ENCODE measurements at places on chromosomes 7 and 10.

- no peak for DNase-seq
Measured at GRCh38 chr7:90551036-90551435, 45.1 kb upstream of the CDK14 start.

- no peak for DNase-seq
Measured at GRCh38 chr10:100544950-100545349, 9.2 kb downstream of the HIF1AN start.

DNA sequence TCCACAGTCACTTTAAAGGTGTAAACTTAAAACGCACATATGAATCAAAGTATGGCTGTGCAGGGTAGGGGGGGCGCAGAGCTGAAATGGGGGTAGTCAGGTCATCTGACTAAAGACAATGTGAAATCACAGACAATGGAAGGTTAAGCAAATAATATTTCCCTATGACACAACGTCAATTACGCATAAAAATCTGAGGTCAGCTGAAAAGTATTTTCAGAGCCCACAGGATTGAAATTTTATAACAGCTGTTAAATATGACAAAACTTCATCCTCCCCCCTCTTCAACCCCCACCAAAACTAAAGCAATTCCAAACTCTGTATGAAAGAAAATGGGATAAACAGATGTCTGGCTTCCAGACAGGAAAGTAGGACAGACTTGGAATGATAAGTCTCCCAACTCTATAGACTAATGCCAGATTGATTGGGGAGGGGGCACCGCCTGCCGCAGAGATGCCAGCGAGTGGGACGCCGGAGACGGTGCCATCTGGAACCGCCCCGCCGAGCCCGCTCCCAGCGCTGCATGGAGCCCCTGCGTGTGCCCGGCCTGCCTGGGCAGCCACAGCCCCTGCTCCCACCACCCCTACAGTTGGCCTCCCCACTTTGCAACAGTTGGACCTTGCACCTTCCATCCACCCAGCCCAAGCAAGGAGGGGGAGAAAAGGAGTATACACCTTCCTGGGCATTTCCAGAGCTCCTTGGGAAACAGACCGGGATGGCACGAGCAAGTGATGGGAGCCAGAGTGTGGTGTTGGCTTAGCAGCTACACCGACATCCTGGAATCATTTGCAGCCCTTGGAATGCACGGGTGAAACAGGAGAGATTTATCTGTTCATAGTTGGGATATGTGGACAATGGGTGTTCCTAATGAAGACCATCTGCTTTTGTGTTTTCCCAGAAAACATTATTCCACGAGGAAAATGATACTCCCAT, 10.7 kb downstream of the EBF3 start:
- DNase-seq: no peak

GRCh38 chr7:17021205-17021604, 139.4 kb upstream of the AGR3 start:
- DNase-seq: no peak

DNA sequence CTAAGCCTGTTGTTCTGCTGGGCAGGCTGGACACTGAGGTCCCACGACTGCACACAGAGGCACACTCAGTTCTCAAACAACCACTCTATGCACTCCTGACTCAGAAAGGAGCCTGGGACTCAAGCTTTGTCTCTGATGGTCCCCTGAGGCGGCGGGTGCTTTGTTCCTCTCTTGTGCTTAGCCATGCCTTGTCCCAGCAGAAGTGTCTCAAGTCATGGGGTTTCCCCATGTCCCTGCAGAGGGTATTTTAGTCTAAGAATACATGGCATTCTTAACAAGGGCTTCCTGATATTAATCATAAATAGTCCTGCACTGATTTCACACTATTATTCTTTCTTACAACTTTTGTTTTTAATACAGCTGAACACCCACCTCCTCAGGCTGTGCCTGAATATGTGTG, 72.5 kb downstream of the CXCL12 start:
- DNase-seq: no peak

DNA sequence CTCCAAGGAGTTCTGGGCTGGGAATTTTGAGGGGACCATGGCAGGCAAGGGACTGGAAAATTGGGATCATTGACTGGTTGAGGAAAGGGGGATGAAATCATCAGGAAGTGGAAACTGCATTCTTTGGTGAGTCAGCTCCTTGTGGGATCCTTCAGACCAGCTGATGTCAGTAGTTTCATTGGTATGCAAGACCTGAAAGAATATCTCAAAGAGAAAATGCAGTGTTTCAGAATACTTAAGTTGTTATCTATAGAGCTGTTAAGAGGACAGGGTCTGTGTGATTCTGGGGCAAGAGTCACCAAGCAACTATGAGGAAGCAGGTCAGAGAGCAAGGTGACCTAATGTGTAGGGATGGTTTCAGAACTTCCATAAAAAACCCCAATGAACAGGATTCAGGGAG, 595.9 kb upstream of the AUTS2 start:
- no peak for DNase-seq

DNA sequence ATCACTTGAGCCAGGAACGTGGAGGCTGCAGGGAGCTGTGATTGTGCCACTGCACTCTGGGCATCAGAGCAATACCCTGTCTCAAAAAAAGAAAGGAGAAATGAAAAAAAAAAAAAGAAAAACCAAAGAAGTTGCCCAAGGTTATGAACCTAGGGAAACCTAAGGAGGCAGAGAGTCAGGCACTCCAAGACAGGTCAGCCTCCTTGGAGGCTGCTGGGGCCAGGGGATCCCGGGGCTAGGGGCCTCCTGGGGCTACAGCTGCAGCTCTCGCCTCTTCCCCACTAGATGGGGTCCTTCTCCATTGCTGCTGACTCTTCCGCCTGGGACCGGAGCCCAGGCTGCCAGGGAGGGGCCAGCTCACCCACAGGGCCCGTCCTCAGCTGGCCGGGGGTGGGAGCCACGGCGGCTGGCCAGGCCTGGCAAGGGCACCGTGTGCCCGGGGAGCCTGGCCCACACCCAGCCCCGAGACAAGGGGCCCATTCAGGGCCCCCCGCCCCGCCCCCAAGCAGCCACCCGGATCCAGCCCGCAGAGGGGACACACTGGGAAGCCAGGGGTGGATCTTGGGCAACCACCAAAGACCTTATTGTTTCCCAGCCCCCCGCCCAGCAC, 1.7 kb upstream of the SPACDR start:
- no peak for DNase-seq

DNA sequence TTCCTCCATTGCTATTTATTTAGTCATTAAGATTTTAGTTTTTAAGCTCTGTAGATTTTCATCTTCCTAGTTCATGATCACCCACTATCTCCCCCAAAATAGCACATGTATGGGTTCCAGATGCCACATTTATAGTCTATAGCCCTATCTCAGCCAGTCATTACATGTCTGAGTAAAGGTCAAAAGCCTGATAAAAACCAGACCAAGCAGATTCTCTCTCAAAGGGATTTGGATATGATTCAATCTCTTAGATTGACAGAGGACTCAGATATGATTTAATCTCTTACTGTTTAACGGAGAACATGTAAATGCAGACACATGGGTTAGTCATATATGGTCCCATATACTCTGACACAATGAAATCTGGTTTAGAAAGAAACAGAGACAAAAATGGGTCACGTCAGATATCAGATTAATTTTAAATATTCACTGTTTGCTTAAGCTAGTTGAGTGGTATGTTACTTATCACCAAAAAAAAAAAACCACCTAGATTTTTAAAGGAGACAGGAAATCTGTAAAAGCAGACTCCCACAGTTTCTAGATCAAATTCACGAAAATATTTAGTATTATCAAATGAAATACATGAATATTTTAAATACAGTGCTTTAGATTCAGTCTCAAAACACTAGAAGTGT, 107.0 kb upstream of the LRRN3 start:
- no peak for DNase-seq

DNA sequence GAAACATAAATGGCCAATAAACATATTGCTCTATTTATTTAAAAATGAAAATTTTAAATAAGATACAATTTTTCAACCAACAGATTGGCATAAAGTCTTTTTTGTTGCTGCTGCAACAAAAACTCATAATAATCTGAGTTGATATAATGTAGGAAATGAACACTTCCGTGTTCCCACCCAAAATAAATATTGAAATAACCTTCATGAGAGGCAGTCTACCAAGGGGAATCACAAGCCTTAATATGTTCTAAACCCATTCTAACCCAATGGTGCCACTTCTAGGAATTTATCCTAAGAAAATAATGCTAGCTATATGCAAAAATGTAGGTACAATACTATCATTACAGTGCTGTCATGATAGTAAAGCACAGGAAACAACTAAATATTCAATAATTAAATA, 39.1 kb downstream of the SLC25A13 start:
- no peak for DNase-seq

DNA sequence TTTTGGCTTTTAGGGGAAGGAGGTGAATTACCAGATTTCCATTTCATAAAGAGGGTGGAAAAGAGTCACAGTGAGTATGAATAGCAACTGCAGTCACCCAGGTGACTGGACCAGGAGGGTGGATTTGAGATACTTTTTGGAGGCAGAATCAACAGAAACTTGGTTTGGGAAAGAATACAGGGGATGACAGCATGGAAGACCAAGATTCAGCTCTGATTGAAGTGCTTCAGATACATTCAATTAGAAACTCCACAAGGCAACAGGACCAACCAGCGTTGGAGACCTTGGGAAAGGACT, 83.0 kb downstream of the SGMS1 start:
- DNase-seq: no peak

GRCh38 chr10:96873756-96874467, 41.8 kb downstream of the LCOR start:
- DNase-seq: no peak

DNA sequence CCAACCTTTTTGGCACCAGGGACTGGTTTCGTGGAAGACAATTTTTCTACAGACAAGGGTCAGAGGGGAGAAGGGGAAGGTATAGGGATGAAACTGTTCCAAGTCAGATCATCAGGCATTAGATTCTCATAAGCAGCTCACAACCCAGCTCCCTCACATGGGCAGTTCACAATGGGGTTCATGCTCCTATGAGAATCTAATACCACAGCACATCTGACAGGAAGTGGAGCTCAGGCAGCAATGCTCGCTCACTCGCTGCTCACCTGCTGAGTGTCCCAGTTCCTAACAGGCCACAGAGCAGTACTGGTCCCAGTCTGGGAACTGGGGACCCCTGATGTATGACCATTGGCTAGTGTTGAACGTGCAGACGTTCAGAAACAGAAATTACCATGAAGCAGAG, 63.7 kb downstream of the ATE1 start:
- no peak for DNase-seq

GRCh38 chr10:130339911-130340310, 203.7 kb downstream of the GLRX3 start:
- no peak for DNase-seq

GRCh38 chr7:120729245-120729644, 128.7 kb downstream of the TSPAN12 start:
- no peak for DNase-seq

GRCh38 chr7:111517549-111517951, 44.7 kb downstream of the IMMP2L start:
- DNase-seq: no peak

DNA sequence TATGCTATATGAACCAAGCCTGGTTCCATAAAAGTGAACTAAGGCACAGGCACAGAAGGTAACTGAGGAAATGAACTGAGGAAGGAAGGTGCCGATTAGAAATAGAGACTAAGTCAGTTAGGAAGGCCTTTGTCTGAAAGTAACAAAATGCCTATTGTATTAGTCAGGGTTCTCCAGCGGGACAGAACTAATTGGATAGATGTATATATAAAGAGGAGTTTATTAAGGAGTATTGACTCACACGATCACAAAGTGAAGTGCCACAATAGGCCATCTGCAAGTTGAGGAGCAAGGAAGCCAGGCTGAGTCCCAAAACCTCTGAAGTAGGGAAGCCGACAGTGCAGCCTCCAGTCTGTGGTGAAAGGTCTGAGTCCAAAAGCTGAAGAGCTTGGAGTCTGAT, 13.9 kb upstream of the PLXNA4 start:
- DNase-seq: no peak

GRCh38 chr10:68110027-68110426, 739 bp downstream of the MYPN start:
- DNase-seq: no peak

GRCh38 chr10:70596860-70597809, 5.4 kb downstream of the PRF1 start:
- DNase-seq: no peak

- no peak for DNase-seq
Measured at GRCh38 chr7:66333443-66333842, 128.3 kb downstream of the TPST1 start.

- no peak for DNase-seq
Measured at GRCh38 chr7:129471402-129471827, 30.9 kb upstream of the SMKR1 start.

DNA sequence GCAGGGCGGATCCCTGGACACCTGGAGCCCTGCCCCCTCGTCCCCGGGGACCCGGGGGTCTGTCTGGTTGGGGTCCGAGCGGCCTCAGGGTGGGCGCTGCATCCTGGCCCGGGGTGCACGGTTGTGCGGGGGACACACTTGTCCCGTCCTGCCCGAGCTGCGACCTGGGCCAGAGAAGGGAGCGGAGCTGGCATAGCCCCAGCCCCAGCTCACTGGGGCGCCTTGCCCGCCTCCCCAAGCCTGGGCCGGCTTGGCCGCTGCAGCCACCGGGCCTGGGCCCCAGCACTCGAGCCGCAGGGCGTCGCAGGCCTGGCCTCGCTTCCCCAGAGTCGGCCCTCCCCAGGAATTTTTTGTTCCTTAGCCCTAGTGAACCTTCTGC, 54.5 kb downstream of the GLRX3 start:
- no peak for DNase-seq

DNA sequence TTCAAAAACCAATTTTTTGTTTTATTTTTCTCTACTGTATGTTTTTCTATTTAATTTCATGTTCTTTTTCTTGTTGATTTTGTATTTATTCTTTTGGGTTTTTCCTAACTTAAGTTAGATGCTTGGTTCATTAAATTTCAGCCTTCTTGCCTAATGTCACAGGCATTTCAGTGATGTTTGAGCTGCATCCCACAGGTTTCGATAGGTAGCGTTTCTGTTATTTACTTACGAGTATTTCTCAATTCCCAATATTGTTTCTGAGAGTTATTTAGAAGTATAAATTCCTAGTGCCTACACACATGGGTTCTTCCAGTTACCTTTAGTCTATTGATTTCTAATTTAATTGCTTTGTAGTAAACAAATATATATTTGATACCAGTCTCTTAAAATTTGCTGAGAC, 18.2 kb downstream of the PROSER2 start:
- DNase-seq: no peak

- DNase-seq: no peak
Measured at GRCh38 chr7:27123007-27123476, 7.5 kb downstream of the HOXA4 start.

DNA sequence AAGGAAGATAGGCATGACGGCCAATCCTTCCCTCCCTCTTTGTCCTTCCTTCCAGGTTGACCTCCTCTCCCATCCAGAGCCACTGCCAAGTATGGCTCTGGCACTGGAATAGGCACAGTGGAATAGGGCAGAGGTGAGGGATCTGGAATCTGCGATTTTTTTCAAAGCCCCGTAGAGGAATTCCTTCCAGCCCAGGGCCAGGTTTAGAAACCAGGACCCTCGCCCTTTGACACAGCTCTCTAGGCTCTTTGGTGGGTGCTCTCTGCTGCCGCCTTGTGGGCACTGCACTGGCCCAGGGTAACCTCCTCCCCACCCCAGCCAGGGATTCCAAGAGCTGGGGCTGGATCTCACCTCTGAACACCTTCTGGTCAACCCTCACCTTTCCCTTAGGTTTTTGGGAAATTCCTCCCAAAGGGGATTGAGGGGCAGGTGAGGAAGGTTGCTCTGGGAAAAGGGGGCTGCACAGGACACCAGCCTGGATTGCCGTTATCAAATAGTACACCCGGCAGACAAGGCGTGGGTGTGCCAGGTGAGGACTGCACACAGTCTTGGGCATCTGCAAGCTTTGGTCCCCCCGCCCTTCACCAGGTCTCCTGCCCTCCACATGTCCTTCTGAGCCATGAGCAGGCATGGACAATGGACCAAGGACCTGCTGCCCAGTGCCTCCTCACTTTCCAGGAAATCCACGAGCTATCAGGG, 22.8 kb downstream of the C10orf105 start:
- peak; percentile 26 for DNase-seq
